ENCODE measurements at places on chromosomes 6 and 20.

GRCh38 chr6:21220271-21220987 is 373.1 kb upstream of the SOX4 start:
- DNase-seq: no peak

- DNase-seq: no peak
These were observed 57.7 kb downstream of the OGFRL1 start for GRCh38 chr6:71346334-71346694.

DNA sequence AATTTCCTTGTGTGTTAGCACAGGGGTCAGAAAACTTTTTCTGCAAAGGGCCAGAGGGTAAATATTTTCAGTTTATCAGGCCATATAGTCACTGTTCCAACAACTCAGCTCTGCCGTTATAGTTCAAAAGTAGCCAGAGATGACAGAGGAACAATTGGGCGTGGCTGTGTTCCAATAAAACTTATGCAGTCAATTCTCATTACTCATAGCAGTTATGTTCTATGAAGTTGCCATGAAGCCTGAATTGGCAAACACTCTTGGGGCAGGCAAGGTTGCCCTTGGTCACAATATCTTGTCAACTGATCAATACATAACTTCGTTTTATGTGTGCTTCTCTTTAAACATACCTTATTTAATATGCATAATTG is 304.2 kb downstream of the TFAP2C start:
- no peak for DNase-seq

- no peak for DNase-seq
These were observed 1.2 kb downstream of the ABHD12 start for GRCh38 chr20:25389401-25389857.

GRCh38 chr6:160154471-160154870 is 32.9 kb downstream of the SLC22A1 start:
- DNase-seq: no peak

DNA sequence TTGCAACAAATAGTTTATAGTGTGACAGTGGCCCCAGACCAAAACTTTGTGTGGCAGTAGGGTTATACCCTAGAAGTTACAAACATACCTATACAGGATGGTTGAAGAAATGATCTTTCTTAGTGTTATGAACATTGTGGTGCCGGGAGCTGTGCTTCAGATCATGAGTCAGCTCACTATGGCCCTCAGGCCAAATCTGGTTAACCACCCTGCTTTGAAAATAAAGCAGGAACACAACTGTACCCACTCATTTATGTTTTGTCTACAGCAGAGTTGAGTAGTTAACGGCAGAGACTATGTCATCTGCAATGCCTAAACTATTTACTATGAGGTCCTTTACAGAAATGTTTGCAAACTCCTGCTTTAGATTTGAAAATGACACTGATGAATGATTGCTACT is 24.3 kb downstream of the AKAP7 start:
- no peak for DNase-seq

- no peak for DNase-seq
These were observed 45.3 kb downstream of the ZNF292 start for GRCh38 chr6:87200469-87201175.

GRCh38 chr20:50873585-50873984 is 57.7 kb downstream of the ADNP start:
- no peak for DNase-seq

DNA sequence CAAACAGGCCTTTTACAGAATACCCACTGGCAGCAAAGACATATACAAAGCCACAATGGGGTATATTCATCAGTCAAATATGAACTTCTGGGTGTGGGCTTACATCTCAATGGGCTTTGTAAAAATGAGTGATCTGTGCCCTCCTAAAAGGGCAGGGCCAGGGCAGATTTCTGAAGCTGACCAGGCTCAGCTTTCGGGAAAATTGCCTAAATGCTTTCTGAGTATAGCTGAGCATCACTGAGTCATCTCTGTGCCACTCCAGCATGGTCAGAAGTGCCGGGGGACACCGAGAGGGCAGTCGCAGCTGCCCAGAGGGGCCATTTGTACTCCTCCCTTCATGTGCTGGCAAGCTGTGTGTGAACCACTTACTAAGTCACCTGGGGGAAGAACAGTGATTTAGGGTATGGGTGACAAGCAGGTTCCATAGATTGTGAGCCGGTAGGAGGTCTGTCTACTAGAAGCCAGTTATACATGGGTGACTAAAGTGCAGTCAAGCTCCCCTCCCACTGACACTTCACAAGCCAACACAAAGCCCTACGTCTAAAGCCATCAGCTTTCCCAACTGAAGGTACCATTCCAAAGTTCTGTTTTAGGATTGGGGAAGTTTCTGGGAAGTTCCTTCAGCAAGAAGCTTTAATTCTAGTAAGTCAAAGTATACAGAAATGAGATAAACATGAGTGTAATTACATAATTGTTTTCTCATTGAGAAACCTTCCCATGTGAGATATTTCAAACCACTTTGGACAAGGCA is 147.6 kb upstream of the TAB2 start:
- DNase-seq: no peak

DNA sequence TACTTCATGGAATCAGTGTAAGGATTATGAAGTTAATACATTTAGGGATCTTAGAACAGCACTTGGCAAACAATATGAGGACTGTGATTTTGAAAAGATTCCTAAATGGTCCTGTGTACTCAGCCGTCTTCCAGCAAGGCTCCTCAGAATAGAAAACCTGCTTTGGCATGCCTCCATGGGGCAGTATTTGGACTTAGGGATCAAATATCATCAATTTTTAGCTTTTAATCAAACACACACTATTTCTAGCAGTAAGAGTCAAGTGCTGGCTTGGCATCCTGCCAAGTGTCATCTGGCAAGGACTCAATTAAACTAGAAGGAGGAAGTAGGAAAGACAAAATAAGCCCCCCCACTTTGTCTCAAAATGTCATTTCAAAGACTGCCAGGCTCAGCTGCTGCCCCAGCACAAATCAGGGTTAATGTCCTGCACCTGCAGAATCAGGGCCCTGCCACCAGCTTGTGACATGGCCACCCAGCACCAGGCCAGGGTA is 40.8 kb downstream of the IYD start:
- no peak for DNase-seq

GRCh38 chr6:7238900-7239589 is 74.0 kb downstream of the SSR1 start:
- DNase-seq: no peak

DNA sequence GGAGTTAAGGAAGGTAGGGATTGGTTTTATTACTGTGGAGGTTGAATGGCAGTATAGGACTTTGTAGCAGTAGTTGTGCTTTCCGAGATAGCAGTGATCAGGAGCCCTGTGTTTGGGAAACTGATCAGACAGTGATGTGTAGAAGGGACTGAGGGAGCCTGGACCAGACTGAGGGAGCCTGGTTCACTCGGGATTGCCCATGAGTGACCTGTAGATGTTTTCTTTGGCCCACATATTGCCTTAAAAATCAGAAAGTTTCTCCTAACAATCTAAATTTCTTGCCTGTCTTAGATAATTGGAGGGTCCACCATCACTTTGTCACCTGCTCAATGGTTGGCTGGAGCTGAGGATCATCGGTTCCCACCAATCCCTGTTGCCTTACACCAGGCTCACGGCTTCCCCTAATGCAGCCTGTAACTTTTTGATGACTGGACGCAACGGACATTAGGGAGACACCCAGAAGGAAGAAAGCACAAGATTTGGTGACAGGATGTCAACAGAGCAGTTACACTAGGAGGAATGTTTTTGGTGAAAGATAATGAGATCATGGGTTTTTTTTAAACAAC is 1.1 kb downstream of the CDS2 start:
- DNase-seq: no peak

DNA sequence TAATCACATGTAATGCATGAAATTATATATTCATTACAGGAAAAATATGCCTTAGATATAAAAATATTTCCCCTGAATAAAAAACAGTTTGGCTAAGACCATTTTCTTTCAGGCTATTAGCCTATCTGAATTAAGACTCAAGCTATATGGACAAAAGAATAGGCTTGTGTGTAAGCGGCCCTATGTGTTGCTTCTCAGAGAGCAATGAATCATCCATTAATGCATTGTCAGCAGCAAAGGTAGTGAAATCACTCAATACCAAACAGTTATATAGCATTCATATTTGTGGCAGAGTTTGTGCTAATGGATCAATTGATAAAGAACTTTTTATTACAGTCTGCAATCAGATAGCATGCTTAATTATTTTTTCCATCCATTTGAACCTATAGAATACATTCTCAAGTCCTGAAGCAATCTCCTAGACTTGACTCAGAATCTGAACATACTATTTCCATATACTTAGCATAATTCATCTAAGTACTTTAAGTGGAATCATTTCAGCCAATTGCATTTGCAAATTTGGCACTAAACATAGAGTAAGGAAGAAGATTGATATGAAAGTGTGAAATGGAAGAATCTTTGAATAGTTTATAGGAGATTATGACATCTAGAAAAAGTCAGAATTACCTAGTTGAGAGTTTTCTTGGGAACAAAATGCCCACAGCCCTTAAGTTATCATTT is 112.2 kb downstream of the ADGRB3 start:
- no peak for DNase-seq

DNA sequence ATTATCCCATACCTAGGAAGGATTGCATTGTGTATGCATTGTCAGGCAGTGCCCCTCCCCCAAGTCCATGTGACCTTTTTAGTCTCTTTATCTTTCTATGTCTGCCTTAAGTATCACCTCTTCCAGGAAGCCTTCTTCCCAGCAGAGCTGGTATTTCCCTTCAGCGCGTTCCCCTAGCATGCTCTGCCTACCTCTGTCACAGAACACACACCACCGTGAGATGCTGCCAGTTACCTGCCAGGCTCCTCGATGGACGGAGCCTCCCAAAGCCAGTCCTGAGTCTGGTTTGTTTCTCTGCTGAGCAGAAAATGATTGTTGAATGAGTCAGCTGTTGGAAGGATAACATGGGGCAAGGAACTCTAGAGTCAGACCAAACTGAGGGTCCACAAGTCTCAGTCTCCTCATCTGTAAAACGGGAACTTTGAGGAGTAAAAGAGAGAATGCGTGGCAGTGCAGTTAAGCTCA is 11.3 kb upstream of the ZNF335 start:
- no peak for DNase-seq

DNA sequence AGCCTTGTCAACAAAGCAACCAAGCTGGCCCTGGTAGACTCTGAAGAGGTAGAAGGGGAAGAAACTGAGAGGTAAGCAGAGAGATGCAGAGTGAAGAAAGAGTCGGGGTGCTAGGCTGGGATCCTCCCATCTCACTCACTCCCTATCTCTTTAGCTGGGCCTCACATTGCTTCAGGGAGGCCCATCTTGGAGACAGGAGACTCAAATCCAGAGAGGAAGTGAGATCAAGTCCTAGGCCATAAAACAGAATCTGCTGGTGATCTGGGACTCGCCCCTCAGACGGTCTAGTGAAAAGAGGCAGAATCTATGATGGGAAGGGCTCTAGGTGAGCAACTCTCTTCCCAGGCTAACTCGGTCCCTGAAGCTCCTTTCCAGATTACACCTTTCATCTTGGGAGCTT is 659 bp upstream of the GUCA1B start:
- no peak for DNase-seq

DNA sequence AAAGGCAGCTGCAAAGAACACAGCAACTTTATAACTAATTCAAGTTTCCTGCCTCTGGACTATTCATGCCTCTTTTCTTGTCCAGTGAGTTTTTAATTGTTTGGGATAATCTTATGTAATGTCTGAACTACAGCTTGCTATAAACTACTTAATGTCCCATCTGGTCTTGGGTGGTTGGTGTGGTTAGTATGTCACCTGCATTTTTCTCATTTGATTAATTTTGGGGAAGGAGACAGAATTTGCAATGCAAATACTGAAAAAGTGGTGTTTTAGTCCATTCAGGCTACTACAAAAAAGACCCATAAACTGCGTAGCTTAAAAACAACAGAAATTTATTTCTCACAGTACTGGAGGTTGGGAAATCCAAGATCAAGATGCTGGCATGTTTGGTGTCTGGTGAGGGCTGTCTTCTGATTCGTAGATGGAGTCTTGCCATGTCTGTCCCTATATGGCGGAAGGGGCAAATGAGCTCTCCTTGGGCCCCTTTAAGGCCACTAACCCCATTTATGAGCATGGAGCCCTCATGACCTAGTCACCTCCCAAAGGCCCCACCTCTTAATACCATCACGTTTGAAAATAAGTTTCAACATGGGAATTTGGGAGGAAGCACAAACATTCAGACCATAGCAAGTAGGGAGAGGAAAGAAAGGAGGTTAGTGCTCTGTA is 22.4 kb downstream of the RNF8 start:
- DNase-seq: no peak

GRCh38 chr6:95448208-95448607 is 129.1 kb upstream of the MANEA start:
- DNase-seq: no peak

DNA sequence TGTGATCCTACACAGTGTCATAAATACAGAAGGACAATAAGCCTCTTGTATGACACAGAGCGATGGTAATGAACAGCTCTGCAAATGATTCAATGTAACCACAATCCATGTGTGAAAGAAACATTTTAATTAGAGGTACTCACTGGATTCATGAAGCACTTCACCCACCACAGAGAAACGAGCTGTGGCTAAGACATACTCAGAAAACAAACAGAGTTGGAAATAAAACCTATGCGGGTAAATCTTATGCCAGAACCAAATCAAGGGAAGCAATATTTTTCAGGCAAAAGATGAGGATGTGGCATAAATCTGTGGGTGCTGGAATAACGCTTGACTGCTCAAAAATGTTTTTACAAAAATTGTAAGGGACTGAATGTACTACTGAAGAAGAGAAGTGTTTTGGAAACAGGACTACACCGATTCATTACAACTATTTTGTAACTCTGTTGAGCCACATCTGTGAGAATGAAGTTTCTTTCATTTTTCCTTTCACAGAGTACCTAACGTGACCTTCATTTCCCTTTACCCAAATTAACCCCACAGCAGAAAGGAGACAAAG is 112.1 kb downstream of the WDR27 start:
- no peak for DNase-seq

GRCh38 chr6:34934516-34934915 is 45.5 kb downstream of the ANKS1A start:
- no peak for DNase-seq

GRCh38 chr20:36237477-36237876 is 1.2 kb downstream of the AAR2 start:
- DNase-seq: no peak

DNA sequence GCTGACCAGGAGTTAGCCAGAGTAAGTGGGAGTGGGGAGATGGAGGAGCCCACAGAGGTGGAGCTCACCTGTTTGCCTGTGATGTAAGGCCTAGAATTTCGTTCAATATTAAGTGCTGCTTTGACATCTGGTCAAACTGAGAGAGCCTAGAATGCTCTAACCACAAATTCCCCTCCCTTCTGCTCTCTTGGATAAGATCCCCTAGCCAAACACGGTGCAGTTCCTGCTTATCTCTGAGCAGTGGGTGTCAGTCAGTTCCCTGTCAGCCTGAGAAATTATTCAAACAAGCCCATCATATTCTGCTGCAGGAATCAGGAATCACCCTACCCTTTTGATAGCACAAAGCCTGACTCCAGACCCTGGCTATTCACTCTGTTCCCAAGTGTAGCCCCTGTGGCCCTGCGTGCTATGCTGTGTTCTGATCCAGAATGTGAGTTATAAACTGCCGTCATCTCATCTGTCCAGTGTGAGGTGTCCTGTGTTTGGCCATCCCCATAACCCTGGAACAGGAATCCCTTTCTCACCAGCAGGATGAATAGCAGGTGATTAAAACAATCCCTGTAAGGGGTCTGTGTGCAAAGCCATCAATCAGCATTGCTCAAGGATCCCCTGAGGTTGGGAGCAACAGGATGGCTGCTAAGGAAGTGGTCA is 31.8 kb upstream of the ZNF133 start:
- DNase-seq: no peak
